Stimulated activated CD8-positive, alpha-beta memory T cell treated with anti-CD3 and anti-CD28 coated beads, Interleukin-4, amount 100 ng/mL, for 1 hour (primary cell): ENCODE measurements at places on chromosomes 2 and 18.
A peak's percentile ranks its signal among the peaks of the same experiment; 100 is the strongest.

DNA sequence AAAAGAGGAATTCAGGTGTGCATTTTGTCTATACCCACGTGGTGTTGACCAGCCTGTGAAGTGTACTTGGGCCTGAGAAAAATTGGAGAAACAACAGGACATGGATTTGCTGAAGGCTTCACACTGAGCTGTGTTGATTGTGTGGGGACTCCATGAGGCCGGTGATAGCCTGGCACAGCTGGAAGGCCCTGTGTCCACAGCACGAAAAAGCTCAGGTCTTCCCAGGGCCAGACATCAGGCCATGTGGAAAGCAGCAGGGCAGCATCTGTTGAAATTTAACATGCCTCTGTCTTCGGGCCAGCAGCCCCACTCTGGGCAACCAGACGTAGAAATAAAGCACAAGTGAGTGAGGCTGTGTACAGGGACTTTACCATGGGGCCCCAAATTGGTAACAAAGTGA, 84.1 kb downstream of the HS6ST1 start:
- DNase-seq: no peak

DNA sequence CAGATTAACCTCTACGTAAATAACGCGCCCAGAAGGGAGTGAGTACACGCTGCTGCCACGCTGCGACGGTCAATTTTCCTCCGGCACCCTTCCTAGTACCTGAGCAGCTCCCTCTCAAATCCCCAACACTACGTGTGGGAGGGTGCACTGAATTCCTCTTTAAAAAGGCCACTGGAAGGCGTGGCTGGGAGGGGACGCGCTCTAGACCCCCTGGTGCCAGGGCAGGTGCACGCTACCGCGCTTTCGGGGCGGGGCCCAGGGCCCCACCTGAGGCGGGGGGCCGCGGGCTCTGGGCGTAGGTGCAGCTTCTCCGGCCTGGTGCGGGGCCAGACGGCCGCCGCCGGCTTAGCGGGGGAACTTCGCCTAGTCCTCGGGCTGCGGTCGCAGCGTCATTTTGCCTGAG, 668 bp upstream of the ANKRD12 start:
- no peak for DNase-seq

- no peak for DNase-seq
Observed at GRCh38 chr18:22226801-22227200, 57.4 kb downstream of the GATA6 start.

DNA sequence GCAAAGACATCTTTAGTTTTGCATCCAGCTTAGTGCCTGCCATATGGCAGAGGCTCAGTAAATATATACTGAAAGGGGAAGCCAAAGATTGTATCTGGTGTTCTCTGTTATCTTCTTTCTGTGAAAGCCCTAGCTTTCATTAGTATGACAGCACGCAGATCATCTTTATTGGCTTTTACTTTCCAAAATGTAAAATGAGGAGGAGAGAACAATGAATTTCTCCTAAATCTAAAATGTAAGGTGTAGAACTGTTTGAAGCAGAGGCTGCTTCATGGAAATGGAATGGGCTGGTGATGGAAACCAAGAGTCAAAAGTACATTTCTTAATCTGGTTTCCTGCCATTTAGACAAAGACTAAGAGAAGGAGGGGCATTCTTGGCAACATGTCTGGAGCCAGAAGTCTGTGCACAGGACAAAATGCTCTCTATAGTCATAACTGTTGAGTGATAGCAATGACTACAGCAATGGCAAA, 1029.9 kb upstream of the PIK3C3 start:
- no peak for DNase-seq

DNA sequence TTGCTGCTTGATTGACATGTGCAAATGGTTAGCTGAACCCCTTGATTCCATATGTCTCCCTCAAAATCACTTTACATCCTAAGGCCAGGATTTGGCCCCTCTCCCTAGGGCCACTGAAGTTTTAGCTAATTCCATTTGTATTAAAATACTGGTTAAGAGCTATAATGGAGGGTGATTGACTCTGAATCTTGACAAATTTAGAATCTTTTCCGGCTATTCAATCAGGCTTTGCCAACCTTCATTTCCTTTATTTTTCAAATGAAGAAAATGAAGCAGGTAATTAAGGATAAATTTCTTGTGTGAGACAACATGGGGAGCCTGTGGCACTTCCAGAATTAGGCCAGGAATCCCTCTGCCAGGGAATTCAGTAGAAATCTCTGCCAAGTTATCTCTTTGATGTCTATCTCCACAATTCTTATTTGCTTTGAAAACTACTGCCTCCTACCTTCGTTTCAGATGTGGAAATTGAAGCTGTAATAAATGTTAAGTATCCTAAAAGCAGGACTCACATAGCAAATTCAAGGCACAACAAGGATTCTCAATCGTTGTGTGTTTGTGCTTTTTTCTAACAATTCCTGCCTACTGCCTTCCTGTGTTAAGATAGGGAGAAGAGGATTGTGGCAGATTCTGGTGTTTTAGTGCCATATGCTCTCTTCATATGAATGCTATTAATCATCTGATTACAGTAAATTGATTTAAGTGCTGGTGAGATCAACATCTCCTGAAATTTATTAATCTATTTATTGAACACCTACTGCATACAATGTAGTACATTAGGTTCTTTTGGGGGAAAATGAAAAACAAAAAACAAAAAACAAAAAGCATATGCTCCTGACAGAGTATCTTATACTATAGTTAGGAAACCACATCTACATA, 47.8 kb upstream of the MAP4K3 start:
- no peak for DNase-seq

DNA sequence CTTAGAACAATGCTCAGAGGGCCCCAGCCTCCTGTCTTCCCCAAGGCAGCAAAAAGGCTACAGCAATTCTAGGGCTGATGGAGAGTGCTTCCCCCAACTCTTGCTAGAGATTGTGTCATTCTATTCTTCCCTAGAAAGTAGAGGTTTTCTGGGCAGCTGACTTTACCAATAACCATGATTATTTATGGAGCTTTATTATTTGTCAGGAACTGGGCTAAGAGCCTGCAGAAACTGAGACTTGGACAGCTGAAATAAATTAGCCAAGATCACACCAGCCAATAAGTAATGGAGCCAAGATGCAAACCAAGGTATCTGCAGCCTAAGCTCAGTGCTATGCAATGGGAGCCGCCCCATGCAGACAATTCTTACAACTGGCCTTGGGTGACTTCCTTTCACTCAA, 84.8 kb downstream of the CCBE1 start:
- no peak for DNase-seq

DNA sequence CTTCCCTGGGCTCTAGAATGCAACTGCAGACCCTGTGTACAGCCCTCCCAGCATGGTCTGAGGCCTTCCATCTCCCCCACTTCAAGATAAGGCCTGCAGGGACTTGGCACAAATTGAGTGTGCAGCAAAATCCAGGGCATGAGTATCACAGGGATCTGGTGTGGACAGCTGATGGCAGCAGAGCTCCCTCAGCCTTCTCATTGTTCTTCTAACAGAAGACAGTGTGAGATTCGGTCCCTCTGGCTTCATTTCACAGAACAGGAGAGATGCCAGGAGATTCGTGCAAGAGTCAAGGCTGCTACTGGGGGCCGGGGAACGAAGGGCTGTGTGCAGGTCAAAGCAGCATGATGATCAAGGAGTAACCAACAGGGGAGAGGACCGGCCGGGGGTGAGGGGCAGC, 85.8 kb downstream of the UXS1 start:
- DNase-seq: no peak

DNA sequence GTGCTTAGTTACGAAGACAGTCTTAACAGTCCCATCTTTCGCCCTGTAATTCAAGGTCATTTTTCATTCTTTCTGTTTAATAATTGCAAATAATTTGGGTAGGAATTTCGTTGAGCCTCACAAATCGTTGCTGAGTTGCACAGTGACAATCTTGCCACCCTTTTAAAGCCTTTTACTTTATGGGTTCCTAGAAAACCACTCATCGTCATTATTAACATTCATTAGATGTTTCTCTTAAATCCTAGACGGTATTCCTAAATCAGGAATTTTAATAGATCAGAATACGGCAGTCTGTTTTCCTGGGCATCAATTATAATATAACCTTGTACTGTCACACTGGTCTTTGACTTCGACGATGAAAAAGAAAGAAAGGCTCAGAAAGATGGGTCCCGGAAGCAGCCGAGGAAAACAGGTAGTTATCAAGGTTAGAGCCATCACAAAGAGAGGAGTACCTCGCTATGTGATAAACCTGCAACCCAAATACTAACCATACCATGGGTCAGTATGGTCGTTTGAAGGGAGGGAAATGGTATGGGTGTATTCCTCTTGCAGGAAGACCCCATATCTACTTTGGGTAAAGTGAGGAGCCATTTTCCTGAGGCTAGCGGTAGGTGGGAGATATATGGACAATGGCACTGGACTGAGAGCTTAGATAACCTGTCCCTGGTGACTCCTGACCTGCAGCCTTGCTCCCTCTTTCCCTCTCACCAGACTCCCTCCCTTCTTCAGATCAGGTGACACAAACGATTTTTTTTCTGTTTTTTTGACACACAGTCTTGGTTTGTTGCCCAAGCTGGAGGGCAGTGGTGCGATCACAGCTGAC, 981 bp upstream of the SF3B1 start:
- no peak for DNase-seq

GRCh38 chr2:19580830-19581229, 222.4 kb upstream of the OSR1 start:
- DNase-seq: no peak

DNA sequence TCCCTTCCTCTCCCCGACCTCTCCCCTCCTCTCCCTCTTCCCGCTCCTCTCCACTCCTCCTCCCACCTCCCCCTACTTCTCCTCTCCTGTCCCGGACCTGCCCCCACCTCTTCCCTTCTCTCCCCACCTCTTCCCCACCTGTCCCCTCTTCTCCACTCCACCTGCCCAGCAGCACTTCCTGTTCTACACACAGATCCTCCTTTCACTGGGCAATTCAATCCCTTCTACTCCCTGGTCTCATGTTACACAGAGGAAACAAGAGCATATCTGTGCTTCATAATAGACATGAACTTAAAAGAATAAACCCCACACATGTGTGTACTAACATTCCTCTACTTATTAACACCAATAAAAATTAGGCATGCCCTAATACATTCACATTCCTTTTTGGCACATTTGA, 34.8 kb downstream of the TIMM21 start:
- no peak for DNase-seq

DNA sequence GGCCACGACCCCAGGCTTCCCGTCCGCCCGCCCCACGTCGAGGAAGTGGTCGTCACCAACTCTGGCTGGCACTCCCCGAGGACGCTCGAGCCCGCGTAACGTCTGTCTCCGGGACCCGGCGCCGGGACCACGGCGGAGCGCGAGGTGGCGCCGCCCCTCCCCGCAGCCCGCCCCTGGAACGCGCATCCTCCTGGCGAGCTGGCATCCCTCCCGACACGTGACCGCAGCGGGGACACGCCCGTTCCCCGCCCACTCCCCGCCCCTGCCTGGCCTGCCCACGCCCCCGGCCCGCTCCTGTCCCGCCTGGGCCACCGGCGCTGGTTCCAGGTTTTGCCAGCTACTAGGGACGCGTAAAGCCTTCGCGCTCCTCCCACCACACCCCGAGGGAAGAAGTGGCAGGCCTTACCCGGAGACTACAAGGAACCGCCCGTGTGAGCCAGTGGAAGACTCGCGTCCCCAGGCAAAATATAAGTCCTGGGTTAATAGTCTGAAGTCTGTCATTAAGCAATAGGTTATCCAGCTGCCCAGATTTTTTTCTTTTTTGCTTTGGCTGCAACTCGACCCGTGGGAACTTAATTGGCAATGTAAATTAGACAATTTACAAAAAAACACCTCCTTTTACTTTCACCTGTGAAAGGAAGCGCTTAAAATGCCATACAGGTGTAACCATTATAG, at the start of gene OSBPL1A:
TSS of gene OSBPL1A (minus strand) at position 131 of the 675 bp plus-strand sequence. CDS start 20,291 bp downstream, outside the sequence.
- DNase-seq: peak; percentile 43

GRCh38 chr2:217836901-217837491, 165.8 kb downstream of the TNS1 start:
- no peak for DNase-seq

GRCh38 chr2:241198381-241199279, 10.2 kb downstream of the ANO7 start:
- no peak for DNase-seq
